Fibroblast of skin of abdomen (primary cell): ENCODE measurements at places on chromosomes 6 and 20.

GRCh38 chr6:32411566-32412327, 4.8 kb upstream of the BTNL2 start:
- DNase-seq, result no peak

GRCh38 chr6:52515219-52515960, 61.5 kb downstream of the TRAM2 start:
- DNase-seq, result peak; percentile 49

DNA sequence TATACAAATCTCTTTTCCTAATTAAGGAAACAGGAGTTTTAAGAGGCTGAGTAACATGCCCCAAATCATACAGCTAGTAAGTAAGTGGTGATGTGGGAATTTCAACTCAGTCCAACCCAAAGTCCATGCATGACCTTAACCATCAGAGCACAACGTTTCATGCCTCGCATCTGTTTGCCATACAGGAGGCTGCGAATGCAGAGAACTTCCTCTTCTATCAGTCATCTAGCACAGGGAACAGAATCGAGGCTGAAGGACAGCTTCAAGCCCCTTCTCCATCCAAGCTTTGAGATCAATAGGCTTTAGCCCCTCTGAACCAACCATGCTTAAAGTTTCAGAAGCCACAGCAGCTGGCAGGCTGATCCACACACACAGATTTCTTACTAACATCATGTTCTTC, 113.2 kb downstream of the MAFB start:
- no peak for DNase-seq

DNA sequence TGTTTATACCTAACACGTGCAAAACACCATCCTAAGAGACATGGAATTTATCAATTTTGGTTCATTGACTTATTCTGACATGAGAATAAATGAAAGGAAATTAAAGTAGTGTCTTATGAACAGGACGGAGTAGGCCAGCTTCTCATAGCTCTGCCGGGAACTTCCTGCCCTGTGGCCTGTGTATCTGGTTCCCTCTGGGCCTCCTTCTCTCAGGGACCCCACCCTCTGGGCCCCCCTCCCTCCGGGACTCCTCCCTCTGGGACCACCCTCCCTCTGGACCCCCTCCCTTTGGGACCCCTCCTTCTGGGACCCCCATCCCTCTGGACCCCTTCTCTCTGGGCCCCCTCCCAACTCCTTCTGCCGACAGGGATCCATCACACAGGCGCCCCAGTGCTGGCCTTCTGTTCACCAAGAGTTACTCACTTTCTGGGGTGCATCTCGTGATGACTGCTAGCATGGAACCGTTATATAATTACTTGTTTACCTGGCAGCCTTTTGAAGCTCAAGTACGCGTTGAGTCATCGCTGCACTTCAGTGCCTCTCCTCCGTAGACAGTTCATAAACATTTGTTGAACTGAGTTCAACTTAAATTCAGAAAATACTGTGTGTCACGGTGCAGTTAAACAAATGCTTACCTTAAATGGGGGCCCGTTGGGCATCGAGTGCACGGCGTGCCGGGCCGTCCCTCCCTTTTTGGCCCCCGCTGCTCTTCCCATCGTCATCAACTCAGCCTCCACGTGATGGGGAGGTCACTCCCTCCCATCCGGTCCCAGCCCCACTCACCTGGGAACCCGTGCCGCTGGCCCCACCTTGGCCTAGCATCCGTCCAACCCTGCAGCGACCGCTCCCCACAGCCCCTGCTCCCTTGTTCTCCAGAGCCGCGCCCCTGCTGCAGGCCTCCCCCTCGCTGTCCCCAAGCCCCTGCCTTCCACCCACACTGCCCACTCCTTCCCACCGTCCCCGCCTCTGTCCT, 8.1 kb downstream of the CCR6 start:
- no peak for DNase-seq

DNA sequence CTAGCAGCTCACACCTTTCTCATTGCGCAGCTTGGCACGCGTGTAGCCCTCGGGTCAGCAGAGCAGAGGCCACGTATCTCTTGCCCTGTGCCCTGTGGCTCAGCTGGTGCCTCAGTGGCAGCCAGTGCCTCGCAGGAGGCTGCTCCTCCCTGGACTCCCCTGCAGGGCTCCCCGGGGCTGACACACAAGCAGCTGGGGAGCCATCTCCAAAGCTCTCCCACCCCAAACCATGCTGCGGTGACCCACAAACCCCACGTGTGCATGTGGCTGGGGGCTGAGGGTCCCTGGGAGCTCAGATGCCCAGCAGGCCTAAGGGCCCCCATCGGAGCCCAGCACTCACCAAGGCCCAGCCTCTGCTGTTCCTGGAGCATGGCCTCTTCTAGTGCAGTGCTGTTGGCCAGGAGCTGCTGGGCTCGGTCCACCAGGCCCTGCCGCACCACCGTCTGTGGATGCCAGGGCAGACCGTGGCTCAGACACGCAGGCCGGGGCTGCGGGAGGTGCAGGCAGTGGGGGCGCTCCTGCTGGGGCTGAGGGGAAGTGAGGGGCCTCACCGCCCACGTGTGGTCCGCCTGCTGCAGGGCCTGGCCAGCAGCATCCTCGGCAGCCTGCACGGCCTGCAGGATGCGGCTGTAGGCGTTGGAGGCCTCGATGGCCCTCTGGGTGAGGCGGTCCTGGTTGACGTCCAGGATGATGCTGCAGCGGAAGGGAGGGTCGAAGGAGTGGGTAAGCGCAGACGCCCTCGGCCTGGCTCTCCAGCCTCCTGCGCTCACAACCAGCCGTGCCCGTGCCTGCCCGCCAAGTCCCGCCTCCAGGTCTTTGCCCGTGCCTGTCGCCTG, 13.8 kb downstream of the ADRM1 start:
- no peak for DNase-seq

- no peak for DNase-seq
Measured at GRCh38 chr6:124066946-124067552, 263.4 kb downstream of the NKAIN2 start.

- peak; percentile 44 for DNase-seq
Measured at GRCh38 chr6:82176616-82177015, 70.9 kb downstream of the IBTK start.

DNA sequence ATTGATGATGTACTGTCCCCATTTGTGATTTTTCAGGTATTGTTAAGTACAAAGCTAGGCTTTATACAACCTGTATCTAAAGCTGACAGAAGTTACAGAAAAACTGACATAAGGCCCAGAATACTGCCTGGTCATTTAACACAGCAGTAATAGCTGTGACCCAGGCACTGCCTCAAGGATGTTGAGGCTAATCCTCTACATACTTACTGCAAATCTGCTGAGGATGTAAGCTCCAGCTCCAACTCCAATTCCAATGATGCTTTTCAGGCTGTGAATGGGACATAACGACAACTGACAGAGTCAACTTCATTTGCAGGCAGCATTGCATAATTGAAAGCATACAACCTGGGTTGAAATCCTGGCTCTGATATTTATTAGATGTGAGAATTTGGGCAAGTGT, 36.3 kb upstream of the SLA2 start:
- no peak for DNase-seq

GRCh38 chr6:107690643-107691061, 133.5 kb downstream of the SCML4 start:
- DNase-seq, result peak; percentile 84

- peak; percentile 9 for DNase-seq
Measured at GRCh38 chr20:3889489-3890397, 556 bp downstream of the PANK2 start.

DNA sequence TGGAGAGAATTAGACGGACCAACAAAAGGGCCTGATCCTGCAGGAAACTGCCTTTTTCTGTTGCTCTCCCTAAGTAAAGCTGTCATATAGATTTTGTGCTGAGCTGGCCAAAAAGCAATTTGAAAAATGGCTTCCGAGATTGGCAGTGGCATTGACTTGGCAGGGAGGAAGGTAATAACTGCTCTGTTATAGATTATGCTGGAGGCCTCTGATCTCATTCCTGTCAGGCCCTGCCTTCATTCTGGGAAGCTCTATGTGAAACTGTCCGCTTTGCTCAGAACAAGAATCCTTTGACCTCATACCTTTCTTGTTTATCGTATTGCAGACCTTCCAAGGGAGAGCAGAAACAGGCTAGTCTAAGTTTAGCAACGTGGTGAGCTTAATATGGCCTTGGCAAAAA, 234.4 kb downstream of the PHACTR1 start:
- DNase-seq, result no peak

- DNase-seq, result no peak
Measured at GRCh38 chr6:156698239-156699016, 78.8 kb upstream of the ARID1B start.

GRCh38 chr6:27810768-27811450, 101.3 kb downstream of the OR2B2 start:
- DNase-seq, result no peak

DNA sequence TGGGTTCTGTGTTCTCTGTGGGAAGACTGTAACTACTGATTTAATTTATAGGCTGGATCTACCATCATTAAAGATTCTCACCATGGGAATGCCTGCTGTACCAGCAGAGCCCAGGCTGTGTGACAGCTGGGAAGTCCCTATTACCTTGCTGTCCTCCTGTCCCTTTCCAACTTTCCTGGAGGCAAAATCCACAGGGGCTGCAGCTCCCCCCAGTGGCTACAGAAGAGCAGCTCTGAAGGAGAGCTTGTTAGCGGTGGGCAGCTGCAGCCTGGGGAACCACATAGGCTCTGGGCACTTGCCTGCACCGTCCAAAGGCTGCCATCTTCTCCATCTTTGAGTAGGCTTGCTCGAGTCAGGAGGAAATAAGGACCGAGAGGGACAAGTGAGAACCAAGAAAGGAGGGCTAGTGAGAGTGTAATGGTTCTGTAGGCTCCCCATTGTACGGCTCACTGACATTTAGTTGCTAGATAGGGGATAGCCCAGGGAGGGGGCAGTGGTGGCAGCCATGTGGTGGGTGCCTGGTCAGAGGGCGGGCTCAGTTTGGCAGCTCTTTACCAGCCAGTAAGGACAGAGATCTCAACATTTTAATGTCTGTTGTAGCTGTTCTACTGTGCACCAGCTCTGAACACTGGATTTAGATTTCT, 155.1 kb upstream of the MLIP start:
- DNase-seq, result peak; percentile 64

- DNase-seq, result peak; percentile 46
Measured at GRCh38 chr6:133779916-133780695, 108.8 kb upstream of the TCF21 start.

GRCh38 chr6:39273406-39273821, 40.8 kb downstream of the KCNK17 start:
- no peak for DNase-seq

GRCh38 chr6:112332274-112332673, 14.9 kb upstream of the RFPL4B start:
- peak; percentile 90 for DNase-seq

DNA sequence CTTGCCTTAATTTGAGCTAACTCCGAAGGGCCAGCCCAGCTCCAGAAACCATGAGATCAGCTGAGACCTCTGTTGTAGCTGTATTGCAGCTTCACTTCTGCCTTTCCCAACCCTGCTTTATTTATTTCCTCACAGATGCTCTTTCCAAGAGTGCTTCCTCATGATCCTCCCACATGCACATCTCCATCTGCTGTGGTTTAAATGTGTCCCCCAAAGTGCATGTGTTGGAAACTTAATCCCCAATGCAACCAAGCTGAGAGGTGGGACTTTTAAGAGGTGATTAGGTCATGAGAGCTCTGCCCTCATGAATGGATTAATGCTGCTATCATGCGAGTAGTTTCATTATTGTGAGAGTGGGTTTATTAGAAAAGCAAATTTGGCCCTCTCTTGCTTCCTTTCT, 164.4 kb upstream of the TAB2 start:
- DNase-seq, result no peak

- peak; percentile 67 for DNase-seq
Measured at GRCh38 chr20:11891776-11892545, 25.7 kb upstream of the BTBD3 start.

DNA sequence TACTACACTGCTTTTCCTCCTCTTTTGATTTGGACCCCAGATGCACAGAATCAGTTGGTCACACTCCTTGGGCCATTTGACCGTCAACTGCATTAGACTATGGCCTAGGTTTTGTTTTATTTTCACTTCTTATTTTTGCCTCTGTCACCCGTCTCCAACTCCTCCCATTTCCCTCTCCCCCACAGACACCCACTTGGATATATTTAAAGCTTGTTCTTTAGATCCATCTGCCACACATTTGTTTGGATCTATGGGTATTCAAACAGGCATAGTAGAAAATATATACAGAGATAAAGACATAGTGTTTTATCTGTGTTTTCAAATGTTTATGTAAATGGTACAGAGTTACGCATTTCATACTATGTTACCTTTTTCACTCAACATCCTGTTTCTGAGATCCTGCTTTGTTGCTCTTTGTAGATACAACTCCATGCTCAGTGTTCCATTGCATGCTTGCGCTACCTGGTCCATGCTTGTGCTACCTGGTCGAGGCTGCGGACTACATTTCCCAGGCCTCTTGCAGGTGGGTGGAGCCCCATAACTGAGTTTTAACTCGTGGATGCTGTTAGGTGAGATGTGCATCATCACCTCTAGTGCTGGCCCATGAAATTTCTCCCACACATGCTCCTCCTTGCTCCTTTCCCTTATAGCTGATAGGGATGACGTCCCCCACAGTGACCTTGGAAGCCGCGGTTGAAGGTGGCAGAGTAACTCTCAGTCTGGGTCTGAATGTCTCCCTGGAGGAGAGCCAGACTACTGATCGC, 11.5 kb upstream of the PREX1 start:
- DNase-seq, result no peak

- DNase-seq, result no peak
Measured at GRCh38 chr6:31958412-31958740, 395 bp downstream of the NELFE start.

DNA sequence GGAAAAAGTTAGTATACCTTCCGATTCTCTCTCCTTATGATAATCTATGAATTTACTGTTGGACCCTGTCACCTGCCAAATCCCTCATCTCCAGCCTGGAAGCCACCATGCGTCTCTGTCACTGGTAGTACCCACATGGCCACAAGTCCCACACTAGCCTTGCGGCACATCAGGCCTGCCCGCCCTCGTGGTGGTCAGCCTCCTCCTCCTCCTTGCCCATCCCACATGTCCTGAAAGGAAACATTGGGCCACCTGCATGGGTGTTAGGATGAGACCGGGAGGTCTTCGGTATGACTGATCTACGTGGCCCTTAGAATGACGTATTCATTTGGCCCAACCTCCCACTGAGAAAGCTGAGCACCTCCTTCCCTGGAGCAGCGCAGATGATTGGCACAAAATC, 37.0 kb upstream of the QKI start:
- DNase-seq, result no peak

DNA sequence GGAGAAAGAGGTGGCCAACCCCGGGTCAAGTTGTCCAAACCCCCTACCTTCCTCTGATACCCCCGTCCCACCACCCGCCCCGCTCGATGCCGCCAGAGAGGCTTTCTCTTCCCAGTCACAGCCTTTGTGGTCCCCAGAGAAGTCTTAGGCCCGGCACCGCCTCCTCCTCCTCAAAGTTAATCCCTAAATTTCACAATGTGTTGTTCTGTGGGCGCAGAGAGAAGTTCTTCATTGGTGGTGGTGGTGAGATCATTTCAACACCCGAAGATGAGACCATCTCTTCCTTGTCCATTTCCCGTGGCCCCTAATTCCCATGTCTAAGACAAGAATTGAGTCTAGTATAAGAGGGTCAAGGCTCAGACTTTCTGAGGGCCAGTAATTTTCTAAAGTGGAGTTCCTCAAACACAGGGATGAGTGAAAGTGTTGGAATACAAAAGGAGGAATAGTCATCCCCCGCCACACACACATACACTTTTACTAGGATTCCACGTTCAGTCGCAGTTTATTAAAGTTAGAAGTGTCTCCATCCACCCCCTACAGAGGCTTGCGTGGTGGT, 10.4 kb downstream of the TRIM31 start:
- peak; percentile 48 for DNase-seq

GRCh38 chr6:165986914-165987482, 180.7 kb downstream of the TBXT start:
- DNase-seq, result no peak
